Renal pelvis (tissue), 12 donors: ENCODE measurements at places on chromosomes 6 and 20. TPM values are rescaled to one million over a fixed set of nuclear protein-coding genes. Genes with fewer than 3 reads are reported as not detected.

DNA sequence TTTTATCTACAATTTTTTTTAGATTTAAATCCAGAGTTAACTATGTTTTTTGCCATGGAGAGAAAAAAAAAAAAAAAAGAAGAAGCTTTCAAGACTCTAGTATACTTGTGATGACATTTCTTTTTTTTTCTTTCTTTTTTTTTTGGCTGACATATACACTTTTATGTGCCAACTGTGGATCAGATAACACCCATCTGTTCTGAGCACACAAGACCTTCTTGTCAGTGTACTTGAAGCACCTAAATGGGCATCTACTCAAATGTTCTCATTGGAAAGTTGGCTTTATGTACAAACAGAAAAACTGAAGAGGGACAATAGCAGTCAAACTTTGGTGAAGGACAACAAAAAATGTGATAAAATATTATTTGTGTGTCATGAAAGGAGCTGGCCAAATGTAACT lies 904.5 kb downstream of the GRIK2 start:
- DNase-seq: no peak

DNA sequence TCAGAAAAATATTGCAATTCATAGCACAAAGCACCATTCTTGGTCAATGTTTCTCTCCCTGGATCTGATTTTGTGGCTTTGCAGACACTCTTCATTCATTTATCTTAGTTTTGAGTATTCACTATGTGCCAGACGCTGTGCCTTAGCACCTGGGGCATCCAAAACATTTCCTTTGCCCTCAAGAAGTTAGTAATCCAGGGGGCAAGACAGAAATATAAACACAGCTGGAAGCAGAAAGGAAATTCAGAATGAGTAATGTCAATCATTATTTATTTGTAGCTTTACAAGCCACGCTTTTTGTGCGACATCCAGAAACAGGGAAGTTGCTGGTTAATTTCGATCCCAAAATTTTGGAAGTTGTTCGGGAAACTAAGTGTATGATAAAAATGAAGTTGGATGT lies 71.4 kb downstream of the DNAH8 start:
- no peak for DNase-seq

DNA sequence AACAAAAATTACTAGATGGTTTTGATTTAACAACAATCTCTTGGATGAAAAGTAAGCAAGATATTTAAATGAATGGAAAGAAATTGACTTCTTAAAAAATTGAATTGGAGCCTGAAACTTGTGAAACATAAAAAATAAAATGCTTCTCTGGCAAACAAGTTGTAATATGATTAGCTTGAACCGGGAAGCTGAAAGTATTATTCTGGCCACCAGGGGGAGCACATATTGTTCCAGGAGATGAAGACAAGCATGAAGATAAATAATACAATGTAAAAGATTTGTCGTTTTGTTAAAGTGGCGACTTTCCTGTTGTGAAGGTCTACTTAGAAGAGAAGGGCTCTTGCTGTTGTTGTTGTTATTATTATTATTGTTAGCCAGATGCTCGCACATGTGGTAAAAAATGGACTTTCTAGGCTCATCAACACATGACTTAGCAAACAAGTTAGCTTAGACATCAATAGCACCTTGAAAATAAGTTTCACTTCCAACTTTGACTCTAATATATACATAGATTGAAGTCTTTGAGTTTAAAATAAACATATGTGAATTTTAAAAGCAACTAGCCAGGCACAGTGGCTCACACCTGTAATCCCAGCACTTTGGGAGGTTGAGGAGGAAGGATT lies 14.2 kb downstream of the PAX1 start:
- peak; percentile 76 for DNase-seq

- peak; percentile 23 for DNase-seq
Measured at GRCh38 chr6:143061597-143062385, 1.1 kb downstream of the AIG1 start.

DNA sequence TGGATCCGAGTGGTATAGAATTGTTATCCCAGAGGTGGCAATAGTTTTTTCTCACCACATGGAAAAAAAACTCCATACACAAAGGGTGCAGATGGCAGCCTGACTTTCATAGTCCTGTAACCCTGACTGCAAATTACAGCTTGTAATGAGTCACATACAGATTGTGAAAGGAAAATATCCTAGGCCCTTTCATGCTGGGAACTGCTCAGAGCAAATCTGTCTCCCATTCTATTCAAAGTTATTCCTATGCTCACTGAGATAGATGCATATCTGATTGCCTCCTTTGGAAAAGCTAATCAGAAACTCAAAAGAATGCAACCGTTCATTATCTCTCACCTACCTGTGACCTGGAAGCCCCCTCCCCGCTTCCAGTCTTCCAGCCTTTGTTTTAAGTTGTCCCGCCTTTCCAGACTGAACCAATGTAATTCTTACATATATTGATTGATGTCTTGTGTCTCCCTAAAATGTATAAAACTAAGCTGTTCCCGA lies 108.7 kb upstream of the MAP3K4 start:
- DNase-seq: no peak

DNA sequence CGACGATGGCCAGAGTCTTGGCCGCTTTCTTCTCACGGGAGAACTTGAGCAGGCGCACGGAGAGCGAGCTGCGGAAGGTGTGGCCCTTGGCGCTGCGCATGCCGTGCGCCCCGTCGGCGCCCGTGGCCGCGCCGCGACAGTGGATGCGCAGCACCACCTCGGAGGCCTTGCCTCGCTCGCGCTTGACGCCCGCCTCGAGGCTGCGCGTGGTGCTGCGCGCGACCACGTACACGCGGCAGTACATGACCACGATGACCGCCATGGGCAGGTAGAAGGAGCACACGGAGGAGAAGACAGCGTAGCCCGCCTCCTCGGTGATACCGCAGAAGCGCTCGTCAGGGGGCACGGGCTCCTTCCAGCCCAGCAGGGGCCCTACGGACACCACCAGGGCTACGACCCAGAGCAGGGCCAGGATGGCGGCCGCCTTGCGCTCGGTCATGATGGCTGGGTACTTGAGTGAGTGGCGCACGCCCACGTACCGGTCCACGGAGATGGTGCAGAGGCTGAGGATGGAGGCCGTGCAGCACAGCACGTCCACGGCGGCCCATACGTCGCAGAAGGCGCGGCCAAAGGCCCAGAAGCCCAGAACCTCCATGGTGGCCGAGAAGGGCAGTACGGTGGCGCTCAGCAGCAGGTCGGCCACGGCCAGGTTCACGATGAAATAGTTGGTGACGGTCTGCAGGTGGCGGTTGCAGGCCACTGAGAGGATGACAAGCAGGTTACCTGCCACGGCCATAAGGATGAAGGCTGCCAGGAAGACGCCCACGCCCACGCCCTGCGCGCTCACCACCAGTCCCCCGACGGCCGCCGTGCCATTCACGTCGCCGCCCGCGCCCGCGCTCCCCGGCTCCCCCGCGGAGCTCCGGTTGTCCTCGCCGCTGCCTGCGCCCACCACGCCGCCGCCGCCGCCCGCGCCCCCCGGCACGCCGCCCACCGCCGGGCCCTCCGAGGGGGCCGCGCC lies 232.8 kb upstream of the RNF24 start:
- DNase-seq: no peak

- no peak for DNase-seq
Measured at GRCh38 chr6:105308840-105309239, 94.0 kb downstream of the PREP start.

DNA sequence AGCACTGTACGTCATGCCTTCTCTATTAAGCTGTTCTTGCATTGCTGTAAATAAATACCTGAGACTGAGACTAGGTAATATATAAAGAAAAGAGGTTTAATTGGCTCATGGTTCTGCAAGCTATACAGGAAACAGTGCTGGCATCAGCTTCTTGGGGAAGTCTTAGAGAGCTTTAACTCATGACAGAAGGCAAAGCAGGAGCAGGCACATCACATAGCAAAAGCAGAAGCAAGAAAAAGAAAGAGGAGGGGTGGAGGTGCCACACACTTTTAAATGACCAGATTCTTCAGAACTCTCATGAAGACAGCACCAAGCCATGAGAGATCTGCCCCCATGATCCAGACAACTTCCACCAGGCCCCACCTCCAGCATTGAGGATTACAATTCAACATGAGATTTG lies 30.1 kb downstream of the CYB5R4 start:
- no peak for DNase-seq

DNA sequence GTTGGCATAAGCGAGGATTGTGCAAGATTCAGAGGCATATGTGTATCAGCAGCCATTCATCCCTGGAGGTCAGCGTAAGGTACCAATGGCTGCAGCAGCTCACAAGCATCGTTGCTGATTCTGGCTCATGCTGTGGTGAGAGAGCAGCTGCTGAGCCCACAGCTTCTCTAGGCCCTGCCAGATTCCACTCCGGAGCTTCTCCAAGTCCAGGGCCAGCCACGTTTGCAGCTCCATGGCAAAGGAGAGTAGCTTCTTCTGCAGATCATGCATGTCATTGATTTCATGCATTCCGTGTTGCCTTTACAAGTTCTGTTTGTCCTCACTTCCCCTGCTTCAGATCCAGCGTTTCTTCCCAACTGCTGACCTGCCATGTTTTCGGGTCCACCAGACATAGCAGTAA lies 474.8 kb upstream of the ID4 start:
- no peak for DNase-seq

- DNase-seq: peak; percentile 24
Measured at GRCh38 chr20:54208548-54209176, 775 bp downstream of the PFDN4 start.

- no peak for DNase-seq
Measured at GRCh38 chr20:12203399-12203798, 285.7 kb downstream of the BTBD3 start.

DNA sequence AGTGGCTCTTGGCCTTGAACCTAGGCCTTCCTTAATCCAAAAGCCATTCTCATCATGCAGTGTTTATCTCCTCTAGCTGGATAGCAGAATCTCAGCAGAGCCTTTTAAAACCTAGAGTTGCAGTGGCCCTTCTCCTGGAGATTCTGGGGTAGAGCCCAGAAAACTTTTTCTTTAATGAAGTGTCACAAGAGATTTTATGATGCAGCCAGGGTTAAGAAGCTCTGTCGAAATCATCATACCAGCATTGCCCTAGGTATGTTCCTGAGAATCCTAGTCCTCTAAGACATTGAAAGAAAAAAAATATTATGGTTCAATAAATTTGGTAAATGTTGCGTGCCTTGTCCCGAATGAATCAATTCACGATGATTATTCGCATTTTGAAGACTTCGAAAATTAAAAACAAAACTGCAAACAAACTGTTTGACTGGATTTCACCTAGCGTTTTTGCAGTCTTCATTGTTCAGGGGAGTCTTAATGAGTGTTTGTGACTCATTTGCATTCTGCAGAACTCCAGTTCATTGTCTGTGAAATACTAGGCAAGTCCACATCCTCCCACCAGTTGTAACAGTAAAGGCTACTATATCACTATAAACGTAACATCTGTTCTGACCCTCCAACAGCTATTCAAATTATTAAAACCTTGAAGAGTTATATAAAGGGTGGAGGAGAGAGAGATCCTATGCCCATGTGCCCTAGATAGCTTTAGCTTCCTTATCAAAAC lies 198.6 kb downstream of the UST start:
- DNase-seq: no peak

DNA sequence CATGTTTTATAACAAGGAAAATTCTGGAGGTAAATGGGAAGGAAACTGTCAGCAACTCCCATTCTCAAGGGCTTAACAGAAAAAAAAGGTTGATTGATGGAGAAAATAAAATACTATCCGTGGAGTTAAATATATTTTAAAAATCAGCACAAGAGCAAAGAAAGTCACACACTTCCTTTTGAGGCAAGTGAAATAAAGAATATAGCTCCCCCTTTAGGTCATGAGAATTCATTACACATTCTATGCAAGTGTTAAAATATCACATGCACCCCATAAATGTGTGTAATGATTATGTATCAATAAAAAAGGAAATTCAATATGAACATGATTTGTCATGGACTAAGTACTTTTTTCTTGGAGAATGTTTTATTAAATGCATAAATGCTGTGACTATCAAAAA lies 349.2 kb downstream of the TPBG start:
- DNase-seq: no peak

- DNase-seq: no peak
Measured at GRCh38 chr6:106513808-106514582, 115.3 kb downstream of the RTN4IP1 start.

DNA sequence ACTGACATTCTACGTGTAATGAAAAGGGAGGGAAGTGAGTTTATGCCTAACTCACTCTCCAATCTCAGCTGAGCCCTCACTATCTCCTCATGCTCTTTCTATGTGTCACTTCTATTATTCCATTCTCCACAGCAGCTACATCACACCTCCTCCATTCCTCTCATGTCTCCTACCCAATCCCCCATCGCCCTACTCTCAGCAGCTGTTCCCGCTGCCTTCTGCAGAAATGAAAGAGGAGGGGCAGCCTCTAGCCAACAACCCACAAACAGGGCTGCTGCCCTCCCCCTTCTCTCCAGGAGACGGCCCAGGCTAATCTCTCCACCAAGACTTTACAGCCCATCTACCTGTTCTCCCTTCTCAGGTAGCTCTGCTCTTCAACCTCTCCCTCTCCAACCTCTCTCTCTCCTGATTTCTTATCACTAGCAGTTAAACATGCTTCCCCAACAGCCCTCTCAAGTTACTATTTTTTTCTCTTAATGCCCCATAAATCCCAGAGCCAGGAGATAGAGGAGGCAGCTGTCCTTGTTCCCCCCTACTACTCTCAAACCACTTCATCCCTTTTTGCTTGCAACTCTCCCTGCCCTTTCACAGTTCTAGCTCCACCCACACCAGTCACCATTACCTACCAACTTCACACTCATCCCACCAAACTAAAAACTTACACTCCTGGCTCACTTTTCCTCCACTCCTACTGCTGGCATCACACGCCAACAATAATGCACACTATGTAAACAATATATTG lies 136.5 kb downstream of the BTBD9 start:
- no peak for DNase-seq

GRCh38 chr6:106110164-106110826 lies 24.2 kb downstream of the PRDM1 start:
- no peak for DNase-seq

DNA sequence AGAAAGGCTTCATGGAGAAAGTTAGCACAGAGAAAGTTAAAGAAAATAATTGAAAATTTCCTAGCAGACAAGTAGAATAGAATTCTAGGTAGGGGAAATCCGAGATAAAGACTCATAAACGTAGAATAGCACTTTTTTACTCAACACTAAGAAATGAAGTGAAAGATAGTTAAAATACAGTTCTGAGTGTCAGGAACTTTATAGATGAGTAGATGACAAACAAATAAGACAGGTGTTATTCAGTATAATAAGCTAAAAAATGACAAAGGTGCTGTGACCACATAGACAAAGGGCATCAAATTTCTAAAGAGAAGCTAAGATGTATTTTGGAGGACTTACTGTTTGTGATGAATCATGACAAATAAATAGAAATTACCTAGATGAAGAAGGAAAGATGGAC lies 12.9 kb downstream of the FKBP1C start:
- DNase-seq: no peak

GRCh38 chr6:88636871-88637270 lies 326.5 kb downstream of the RNGTT start:
- no peak for DNase-seq

Gene C6orf47
- polyA plus RNA-seq: 24.4 TPM

Gene TBX18
- 9.6 TPM for polyA plus RNA-seq

Gene PLEKHG1
- polyA plus RNA-seq: 36.6 TPM

Gene SLC17A2
- polyA plus RNA-seq: 1.0 TPM

Gene SALL4
- 6.7 TPM for polyA plus RNA-seq

Gene CDH22
- polyA plus RNA-seq: not detected

Gene LPA
- 0.26 TPM for polyA plus RNA-seq

Gene METTL24
- polyA plus RNA-seq: 11.9 TPM

Gene MATN4
- polyA plus RNA-seq: 0.43 TPM
